Activated T-helper 2 cell treated with anti-CD3 and anti-CD28 coated beads, Interferon-gamma antibody, Interleukin-2, Interleukin-4, amounts not matched to agents 10 μg/mL and 5 μg/mL and 100 μg/mL, durations not matched to agents 14 hours and 24 hours and 36 hours (primary cell): ENCODE measurements at places on chromosomes 12 and 14. TPM values are rescaled to one million over a fixed set of nuclear protein-coding genes. Genes with fewer than 3 reads are reported as not detected.

The SRRM4 gene
- not detected in 2 replicates for total RNA-seq

- H3K27ac ChIP-seq: peak overlapping the region; percentile 77
- DNase-seq: no peak
- H3K4me1 ChIP-seq: peaks cover 64% of the 10 kb centered on the region
- peaks cover 56% of the 10 kb centered on the region for H3K36me3 ChIP-seq
Measured at GRCh38 chr12:47190271-47190750, 110.6 kb upstream of the AMIGO2 start.

- no peaks in the 10 kb centered on the region for H3K4me1 ChIP-seq
- no peak overlapping the region for H3K27ac ChIP-seq
- no peaks in the 10 kb centered on the region for H3K36me3 ChIP-seq
- H3K27me3 ChIP-seq: peaks cover 3% of the 10 kb centered on the region
- DNase-seq: no peak
Measured at GRCh38 chr14:105549481-105549880, 23.1 kb downstream of the TMEM121 start.

GRCh38 chr14:68234101-68234905 is 414.7 kb downstream of the RAD51B start:
- H3K36me3 ChIP-seq: no peaks in the 10 kb centered on the region
- H3K27me3 ChIP-seq: no peaks in the 10 kb centered on the region
- no peak overlapping the region for H3K4me3 ChIP-seq
- H3K4me1 ChIP-seq: peaks cover 9% of the 10 kb centered on the region
- H3K27ac ChIP-seq: no peak overlapping the region

GRCh38 chr14:23569443-23570151 is 2.0 kb upstream of the AP1G2 start:
- no peak for DNase-seq
- H3K4me3 ChIP-seq: no peak overlapping the region
- H3K27me3 ChIP-seq: peaks cover 10% of the 10 kb centered on the region
- peaks cover 13% of the 10 kb centered on the region for H3K36me3 ChIP-seq
- peaks cover 19% of the 10 kb centered on the region for H3K4me1 ChIP-seq

DNA sequence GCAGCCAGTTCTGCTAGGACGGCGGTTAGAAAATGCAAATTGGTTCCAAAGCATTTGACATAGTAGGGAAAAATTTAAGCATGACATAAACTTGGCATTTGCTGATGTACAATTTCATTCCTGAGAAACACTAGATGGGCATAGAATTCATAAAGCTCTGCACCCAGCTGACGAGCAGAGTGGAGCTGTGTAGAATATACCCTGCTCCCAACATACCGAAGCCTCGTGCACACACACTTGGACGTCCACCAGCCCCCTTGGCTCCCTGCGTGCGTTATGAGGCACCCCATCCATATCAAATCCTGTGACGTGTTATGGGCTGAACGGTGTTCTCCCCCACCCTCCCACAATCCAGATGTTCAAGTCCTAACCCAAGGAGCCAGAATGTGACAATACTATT is 65.4 kb downstream of the CLMN start:
- no peak overlapping the region for H3K27ac ChIP-seq
- H3K4me1 ChIP-seq: peaks cover 6% of the 10 kb centered on the region
- no peak overlapping the region for H3K4me3 ChIP-seq
- no peak for DNase-seq
- no peaks in the 10 kb centered on the region for H3K36me3 ChIP-seq

- DNase-seq: no peak
- no peak overlapping the region for H3K4me3 ChIP-seq
- no peak overlapping the region for H3K27ac ChIP-seq
- H3K27me3 ChIP-seq: no peaks in the 10 kb centered on the region
- H3K36me3 ChIP-seq: peaks cover 19% of the 10 kb centered on the region
Measured at GRCh38 chr12:46404733-46405132, 32.2 kb upstream of the SLC38A2 start.

The AEBP2 gene
- 64.3 and 67.6 TPM in 2 replicates for total RNA-seq

The GALNT9 gene
- total RNA-seq: not detected in 2 replicates

The HNRNPC gene
- total RNA-seq: 972 and 976 TPM in 2 replicates

GRCh38 chr12:95473231-95473883 is 595 bp upstream of the METAP2 start:
- peaks cover 27% of the 10 kb centered on the region for H3K4me1 ChIP-seq
- H3K36me3 ChIP-seq: peaks cover 42% of the 10 kb centered on the region
- peak overlapping the region; percentile 100 for H3K4me3 ChIP-seq

The SLCO1C1 gene
- not detected in 2 replicates for total RNA-seq

DNA sequence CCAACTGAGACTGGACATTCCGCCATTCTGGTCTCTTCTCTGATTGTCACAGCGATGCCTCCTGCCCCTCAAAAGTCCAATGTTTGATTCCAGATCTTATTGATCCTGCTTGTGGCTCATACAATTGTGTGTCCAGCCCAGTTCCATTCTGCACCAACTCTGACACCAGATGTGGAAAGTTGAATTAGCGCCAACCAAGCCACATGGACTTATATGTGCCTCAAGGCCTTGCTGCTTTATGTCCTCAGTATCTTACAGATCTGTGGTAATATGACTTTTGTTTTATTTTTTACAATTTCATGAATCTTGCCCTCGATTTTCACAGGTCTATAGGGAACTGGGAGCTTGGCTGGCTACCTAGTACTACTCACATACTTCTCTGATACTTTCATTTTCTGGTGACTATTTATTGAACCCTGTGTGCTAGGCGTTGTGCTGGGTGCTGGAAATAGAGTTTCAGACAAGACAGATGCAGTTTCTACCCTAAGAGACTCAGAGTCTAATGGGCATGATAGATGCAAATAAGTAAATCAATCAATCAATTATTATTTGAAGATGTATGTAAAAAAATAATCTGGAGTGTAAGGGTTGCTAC is 472.0 kb downstream of the TMTC2 start:
- no peak for DNase-seq
- H3K4me1 ChIP-seq: no peaks in the 10 kb centered on the region
- no peak overlapping the region for H3K27ac ChIP-seq

The BBS10 gene
- total RNA-seq: 3.9 and 4.1 TPM in 2 replicates

DNA sequence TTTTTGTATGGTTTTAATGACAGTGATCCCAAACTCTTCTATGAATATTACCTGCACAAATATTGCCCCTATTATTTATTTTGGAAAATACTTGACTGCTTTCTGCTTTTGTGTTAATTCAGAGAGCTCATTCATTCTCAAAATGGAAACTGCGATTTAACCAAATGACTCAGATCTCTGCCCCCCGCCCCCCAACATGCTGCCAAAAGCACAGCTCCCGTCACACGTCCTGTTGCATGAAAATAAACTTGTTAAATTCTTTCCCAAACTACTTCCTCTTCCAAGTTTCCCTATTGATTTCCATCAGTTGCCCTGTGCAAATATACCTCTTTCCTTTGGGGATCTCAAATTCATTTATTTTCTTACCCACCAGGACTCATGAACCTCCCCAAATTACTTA is 18.0 kb upstream of the NRDE2 start:
- peaks cover 3% of the 10 kb centered on the region for H3K4me1 ChIP-seq
- no peak overlapping the region for H3K27ac ChIP-seq
- H3K4me3 ChIP-seq: no peak overlapping the region
- H3K27me3 ChIP-seq: peaks cover 3% of the 10 kb centered on the region
- H3K36me3 ChIP-seq: no peaks in the 10 kb centered on the region
- DNase-seq: no peak

GRCh38 chr12:49536526-49537071 is 2.2 kb upstream of the KCNH3 start:
- peaks cover 48% of the 10 kb centered on the region for H3K27me3 ChIP-seq
- no peak for DNase-seq
- H3K27ac ChIP-seq: no peak overlapping the region
- H3K4me3 ChIP-seq: no peak overlapping the region

DNA sequence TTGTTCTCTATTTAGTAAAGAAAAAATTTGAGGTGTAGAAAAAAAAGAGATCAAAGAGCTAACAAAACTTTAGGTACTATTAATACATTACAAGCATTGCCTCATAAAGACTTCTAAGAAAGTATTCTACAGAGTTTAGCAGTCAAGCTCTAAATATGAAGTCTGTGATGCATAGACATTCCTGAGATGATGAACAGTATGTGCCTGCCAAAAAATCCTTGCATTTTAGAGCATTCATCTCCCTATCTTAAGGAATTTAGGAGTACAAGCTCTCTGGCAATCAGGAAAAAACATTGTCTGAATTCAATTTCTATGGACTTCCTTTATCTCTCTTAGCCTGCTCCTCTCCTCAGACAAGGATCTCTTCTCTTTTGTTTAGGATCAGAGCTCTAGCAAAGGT is 202.6 kb upstream of the LRFN5 start:
- no peaks in the 10 kb centered on the region for H3K36me3 ChIP-seq
- no peak overlapping the region for H3K27ac ChIP-seq
- DNase-seq: no peak
- no peaks in the 10 kb centered on the region for H3K4me1 ChIP-seq
- no peak overlapping the region for H3K4me3 ChIP-seq

The MUCL1 gene
- total RNA-seq: 0.51 TPM in 1 of 2 replicates, not detected in the other

DNA sequence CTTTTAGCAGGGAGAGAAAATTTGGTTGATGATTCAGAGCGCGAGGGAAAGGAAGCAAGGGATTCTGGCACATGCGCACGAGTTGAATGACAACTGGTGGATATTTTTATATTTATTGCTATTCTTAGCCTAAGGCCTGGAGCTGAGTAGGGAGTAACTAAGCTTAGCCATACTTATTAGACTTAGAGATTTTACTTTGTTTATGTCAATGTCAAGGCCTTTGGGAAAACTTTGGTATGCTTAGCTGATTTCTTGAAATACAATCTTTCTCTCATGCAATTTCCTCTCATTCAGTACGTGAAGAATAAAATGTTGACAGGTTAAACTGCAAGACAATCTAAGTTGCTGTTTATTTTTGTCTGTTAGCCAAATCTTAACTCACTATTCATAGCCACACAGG is 101.1 kb downstream of the CRADD start:
- no peaks in the 10 kb centered on the region for H3K27me3 ChIP-seq
- H3K36me3 ChIP-seq: peaks cover 9% of the 10 kb centered on the region
- DNase-seq: no peak
- H3K4me1 ChIP-seq: peaks cover 27% of the 10 kb centered on the region
- H3K4me3 ChIP-seq: no peak overlapping the region

The ANKRD52 gene
- total RNA-seq: 66.0 and 78.0 TPM in 2 replicates

The MNAT1 gene
- total RNA-seq: 56.2 and 57.5 TPM in 2 replicates

The DNAJC22 gene
- total RNA-seq: 0.09 TPM in 1 of 2 replicates, not detected in the other

The OTX2 gene
- not detected in 2 replicates for total RNA-seq

The TMCC3 gene
- 0.05 and 0.14 TPM in 2 replicates for total RNA-seq

DNA sequence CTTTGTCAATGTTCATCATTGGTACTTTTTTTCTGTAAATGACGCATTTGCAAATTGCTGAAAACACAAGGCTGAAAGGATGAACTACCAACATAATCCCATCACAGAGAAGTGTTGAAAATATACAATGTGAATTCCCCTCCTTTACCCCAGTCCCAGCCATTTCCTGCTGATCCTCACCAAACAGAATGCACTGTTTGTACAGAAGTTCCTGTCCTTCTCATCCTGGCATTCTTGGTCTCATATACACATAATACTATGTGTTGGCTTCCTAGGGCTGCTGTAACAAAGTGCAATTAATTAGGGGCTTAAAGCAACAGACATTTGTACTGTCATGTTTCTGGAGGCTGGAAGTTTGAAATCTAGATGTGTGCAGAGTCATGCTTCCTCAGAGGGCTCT is 836.2 kb upstream of the MGAT4C start:
- DNase-seq: no peak
- no peak overlapping the region for H3K4me3 ChIP-seq
- H3K27ac ChIP-seq: no peak overlapping the region
- no peaks in the 10 kb centered on the region for H3K4me1 ChIP-seq
- no peaks in the 10 kb centered on the region for H3K27me3 ChIP-seq
- H3K36me3 ChIP-seq: no peaks in the 10 kb centered on the region

The FAM161B gene
- total RNA-seq: 0.57 and 0.68 TPM in 2 replicates

DNA sequence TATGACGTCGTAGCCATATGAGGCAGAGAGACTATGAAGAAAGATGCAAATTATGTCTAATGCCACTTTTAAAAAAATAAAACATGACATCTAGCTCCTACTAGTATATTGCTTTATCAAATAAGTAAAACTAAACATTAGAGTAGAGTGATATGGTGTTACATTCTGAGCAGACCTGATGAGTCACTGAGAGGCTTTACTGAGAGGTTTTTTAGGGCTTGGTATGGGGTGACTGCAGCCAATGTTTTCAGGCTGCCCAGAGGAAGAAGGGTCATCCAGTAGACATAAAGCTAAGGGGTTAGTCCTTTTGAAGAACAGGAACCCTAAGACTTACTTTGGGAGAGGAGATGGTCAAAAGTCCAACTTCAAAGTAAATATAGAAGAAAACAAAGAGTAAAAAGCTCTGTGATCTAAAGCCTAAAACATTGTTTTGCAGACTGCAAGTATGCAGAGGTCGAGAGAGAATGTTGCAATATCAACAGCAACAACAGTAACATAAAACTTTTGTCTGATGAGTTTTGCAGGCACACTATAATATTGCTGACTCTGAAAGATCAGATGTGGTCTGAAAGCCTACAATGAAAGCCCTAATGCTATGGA is 774.7 kb downstream of the TMTC2 start:
- no peak for DNase-seq
- H3K4me1 ChIP-seq: no peaks in the 10 kb centered on the region
- H3K36me3 ChIP-seq: no peaks in the 10 kb centered on the region
- H3K4me3 ChIP-seq: no peak overlapping the region
- H3K27ac ChIP-seq: no peak overlapping the region

The RHOJ gene
- total RNA-seq: not detected in 2 replicates

GRCh38 chr12:53333289-53333688 is 2.9 kb downstream of the SP7 start:
- H3K27me3 ChIP-seq: peaks cover 41% of the 10 kb centered on the region
- H3K4me3 ChIP-seq: no peak overlapping the region
- peaks cover 5% of the 10 kb centered on the region for H3K4me1 ChIP-seq
- no peak for DNase-seq
- H3K27ac ChIP-seq: no peak overlapping the region

DNA sequence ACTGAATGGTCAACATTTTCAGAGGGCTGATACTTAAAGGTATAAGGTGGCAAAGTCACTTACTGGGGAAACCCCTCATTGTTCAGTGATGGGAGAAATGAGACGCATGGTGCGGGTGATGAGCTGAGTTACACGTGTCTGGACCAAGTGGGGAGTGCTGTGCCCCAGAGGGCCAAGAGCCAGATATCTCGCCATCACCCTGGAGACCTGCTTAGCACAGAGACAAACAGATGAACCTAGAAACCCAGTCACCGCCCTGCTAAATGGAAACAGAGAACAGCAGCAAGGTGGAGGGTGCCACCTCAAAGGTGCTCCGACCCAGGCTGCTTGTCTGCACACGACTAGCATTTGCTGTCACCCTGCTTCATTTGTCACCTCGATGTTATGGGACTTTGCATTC is 92.4 kb downstream of the RBM19 start:
- no peaks in the 10 kb centered on the region for H3K4me1 ChIP-seq
- no peaks in the 10 kb centered on the region for H3K27me3 ChIP-seq
- H3K36me3 ChIP-seq: peaks cover 3% of the 10 kb centered on the region
- no peak for DNase-seq

The CCDC88C gene
- 95.3 and 100 TPM in 2 replicates for total RNA-seq

The CMTM5 gene
- total RNA-seq: not detected in 2 replicates

DNA sequence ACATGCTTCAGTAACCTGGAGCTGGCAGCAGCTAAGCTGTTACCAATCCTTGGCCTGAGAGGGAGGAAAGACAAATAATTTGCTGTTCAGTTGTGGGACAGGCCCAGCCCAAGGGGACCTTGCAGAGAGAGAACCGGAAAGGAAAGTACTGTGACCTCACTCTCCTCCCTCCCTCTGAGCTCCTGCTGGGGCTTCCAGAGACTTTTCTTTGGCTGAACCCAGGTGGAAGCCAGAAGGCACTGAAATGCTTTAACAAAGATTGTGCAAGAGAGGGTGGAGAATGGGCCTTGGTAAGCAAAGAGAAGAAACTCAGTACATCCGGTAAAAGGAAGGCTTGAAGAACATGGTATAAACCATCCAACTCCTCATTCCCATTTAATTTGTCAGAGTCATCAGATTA is 457.1 kb downstream of the GLT1D1 start:
- DNase-seq: no peak
- no peaks in the 10 kb centered on the region for H3K4me1 ChIP-seq
- no peak overlapping the region for H3K4me3 ChIP-seq
- no peak overlapping the region for H3K27ac ChIP-seq
- no peaks in the 10 kb centered on the region for H3K36me3 ChIP-seq
